Fibroblast of lung (primary cell): ENCODE measurements at places on chromosomes 2 and 18. TPM values are rescaled to one million over a fixed set of nuclear protein-coding genes. Genes with fewer than 3 reads are reported as not detected.

The TBC1D8 gene
- total RNA-seq, result 3.3 and 3.8 TPM in 2 replicates

The TGOLN2 gene
- 80.4 and 112 TPM in 2 replicates for total RNA-seq

The FOXI3 gene
- not detected in 2 replicates for total RNA-seq

The TEKT4 gene
- not detected in 2 replicates for total RNA-seq

The TOGARAM2 gene
- total RNA-seq, result 0.26 and 0.33 TPM in 2 replicates

The TANC1 gene
- total RNA-seq, result 30.8 and 41.9 TPM in 2 replicates

The L3MBTL4 gene
- 0.33 and 1.3 TPM in 2 replicates for total RNA-seq

The TUBA4B gene
- not detected in 2 replicates for total RNA-seq

The MAP3K19 gene
- not detected in 2 replicates for total RNA-seq

The GTF2A1L gene
- total RNA-seq, result 3.3 and 3.5 TPM in 2 replicates

The FEV gene
- total RNA-seq, result not detected in 2 replicates

The STARD6 gene
- total RNA-seq, result 0.33 TPM in 1 of 2 replicates, not detected in the other

The TUBA3D gene
- not detected in 2 replicates for total RNA-seq
